NCI-H345 (cell line): ENCODE measurements at places on chromosomes 16 and 17.

DNA sequence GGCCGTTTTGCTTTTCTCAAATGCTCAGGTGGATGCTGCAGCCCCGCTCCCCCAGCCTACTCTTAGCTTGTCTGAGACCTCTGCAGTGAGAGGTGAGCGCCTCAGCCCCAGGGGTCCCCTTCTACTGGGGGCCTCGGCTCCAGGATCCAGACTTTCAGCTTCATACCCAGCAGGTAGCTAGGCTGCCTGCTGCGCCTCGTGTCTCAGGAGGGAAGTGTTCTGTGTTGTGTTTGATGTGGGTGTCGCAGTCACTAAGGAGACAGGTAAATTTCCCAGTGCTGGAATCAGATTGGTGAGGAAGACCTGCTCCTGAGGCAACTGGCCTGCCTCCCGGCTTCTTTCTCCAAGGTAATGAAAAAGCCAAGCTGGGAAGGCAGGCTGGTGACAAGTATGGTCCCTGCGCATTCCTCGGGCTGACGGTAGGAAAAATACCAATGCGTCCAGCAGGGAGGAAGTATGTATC is 604.0 kb upstream of the SALL1 start:
- DNase-seq, result no peak

DNA sequence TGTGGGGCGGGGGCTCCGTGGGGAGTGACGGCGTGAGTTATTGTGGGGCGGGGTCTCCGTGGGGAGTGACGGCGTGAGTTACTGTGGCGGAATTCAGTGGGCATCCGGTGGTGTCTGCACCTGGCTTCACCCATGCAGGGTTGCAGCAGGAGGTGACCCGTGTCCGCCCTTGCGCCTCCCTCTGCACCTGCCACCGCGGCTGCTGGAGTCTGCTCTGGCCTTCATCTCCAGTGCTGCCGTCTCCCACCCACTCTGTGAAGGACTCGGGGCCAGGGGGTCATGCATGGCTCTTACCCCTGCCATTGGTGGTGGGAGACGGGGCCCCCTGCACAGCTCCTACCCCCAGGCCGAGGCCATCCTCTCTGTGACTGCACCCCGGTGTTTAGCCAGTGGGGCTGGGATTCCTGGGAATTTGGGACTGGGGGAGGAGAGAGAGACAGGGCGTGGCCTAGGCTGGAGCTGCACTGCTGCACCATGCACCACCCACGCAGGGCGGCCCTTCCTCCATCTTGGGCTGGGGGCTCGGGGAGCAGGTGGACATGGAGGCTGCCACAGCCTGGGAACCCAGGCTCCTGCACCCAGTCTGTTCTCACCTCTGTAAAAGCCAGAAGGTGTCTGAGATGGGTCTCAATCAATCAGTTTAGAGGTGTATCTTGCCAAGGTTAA is 1.3 kb upstream of the PABPN1L start:
- no peak for DNase-seq

DNA sequence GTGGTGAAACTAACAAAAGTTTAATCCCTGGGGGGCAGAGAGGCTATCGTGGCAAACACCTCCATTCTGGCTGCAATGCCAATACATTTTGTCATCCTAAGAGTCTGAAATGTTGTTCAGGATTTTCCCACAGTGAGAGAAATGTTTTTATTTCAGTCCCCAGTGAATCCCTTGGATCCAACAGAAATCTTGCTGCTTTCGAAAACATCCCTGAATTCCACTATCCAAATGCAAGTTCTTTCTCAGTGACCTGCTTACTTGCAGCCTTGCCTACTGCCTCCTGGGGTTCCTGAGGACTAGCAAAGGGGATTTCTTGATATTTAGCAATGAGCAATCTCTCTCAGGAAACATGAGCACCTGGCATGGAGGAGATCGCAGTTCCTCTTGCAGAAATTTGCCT is 202.1 kb upstream of the IRX3 start:
- no peak for DNase-seq

- DNase-seq, result no peak
These were observed 70.1 kb upstream of the MPHOSPH6 start for GRCh38 chr16:82240111-82240510.

DNA sequence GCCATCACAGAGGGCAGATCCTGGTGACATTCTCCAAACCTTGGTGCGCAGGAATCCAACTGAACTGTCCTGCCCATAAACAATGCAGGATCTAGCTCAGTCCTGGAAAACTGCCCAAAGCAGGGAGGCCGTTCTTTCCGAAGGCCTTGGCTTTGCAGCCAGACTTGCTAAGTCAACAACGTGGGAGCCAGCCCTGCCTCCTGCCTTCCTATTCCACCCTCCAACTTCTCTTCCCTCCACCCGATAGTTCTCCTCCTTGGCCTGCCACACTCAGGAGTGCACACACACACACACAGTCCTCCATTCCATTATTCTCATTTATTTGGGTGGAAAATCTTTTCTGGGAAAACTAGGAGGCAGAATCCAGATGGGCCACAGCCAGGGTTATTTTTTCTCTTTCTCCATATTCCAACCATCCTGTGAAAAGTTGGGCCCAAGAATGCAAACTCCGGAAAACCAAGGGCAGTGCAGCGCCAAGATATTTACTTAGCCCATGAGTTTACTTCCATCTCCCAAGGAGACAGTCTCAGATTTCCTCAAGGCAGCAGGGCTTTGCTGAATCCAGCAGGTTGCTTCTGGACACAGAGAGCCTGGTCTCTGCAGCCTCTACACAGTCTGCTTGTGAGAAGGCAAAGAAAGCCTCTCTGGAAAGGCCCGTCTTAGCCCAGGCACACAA is 15.8 kb downstream of the COPRS start:
- DNase-seq, result no peak

- no peak for DNase-seq
These were observed 26.9 kb upstream of the FAM20A start for GRCh38 chr17:68627956-68628575.

- no peak for DNase-seq
These were observed 33.5 kb downstream of the GRB2 start for GRCh38 chr17:75371981-75372380.

DNA sequence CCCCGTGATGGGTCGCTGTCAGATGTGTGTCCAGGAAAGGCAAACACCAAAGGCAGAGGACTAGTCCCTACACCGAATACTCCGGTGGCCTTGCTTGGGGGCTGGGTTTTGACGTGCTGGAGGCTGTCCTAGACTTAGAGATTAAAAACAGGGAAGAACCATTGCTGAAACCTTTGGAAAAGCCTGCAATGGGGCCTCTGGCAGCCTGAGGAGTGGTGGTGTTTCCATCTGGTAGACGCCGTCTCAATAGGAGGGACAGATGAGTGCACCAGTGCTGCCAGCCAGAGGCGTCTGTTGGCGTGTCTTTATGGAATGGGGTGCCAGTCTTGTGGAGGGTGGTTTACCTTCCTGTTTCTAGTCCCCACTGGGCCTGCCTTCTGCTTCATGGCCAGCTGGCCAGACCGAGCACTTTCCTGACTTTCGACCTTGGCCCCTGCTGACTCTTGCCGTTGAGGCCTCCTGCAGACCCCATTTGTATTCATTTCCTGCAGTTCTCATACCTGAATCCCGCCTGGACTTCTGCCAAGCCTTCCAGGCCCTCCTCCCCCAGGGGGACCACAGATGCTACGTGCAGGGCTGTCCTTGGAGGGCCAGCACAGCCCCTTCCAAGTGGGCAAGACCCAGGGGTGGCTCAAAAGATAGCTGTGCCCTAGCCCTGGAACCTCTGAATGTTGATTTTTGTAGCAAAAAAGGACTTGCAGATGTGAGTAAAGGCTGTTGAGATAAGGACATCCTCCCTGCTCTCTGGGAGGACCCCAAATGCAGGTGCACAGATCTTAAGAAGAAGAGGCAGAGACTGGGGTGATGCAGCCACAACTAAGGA is 1.9 kb upstream of the DNASE1 start:
- DNase-seq, result no peak

- no peak for DNase-seq
These were observed 13.6 kb upstream of the CCL8 start for GRCh38 chr17:34305606-34306005.

DNA sequence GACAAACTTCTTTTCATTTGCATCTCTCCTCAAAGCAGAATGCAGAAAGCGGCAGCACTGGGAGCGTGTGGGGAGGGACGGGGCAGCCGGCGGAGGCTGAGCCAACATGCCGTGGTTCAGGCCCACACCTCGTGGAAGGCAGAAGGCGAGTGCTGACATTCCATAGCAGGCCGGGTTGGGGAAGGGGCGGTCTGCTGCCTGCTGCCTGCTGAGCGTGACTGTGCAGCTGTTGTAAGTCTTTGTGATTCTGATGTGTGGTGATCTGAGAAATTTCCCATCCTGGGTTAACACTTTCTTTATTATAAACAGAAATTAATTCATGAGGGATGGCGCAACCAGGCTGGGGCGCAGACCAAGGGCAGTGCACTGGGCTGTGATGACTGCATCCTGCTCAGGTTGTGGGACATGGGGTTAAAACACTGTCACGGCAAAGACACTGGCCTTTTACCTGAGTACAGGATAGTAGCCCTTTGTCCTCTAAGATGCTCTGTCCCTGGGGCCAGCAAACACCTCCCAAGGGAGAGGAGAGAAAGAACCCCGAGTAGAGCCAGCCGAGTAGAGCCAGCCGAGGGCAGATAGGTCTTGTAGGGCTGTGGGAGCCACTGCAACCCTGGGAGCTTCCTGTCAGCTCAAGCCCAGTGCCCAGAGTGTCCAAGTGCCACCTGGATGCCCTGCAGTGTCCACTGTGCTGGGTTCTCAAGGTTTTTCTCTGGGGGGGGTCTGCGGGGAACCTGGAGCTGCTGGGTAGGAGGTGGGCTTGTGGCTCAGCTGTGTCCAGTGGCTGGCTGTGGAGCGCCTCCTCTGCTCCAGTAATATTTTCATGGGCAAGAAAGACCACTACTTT is 8.8 kb upstream of the DNASE1 start:
- DNase-seq, result no peak

- DNase-seq, result peak; percentile 79
These were observed at the start of gene KRTAP3-1 for GRCh38 chr17:41008811-41009210. Gene KRTAP3-1 (minus strand): TSS chr17:41009128. CDS start chr17:41009074, 54 bp downstream.

DNA sequence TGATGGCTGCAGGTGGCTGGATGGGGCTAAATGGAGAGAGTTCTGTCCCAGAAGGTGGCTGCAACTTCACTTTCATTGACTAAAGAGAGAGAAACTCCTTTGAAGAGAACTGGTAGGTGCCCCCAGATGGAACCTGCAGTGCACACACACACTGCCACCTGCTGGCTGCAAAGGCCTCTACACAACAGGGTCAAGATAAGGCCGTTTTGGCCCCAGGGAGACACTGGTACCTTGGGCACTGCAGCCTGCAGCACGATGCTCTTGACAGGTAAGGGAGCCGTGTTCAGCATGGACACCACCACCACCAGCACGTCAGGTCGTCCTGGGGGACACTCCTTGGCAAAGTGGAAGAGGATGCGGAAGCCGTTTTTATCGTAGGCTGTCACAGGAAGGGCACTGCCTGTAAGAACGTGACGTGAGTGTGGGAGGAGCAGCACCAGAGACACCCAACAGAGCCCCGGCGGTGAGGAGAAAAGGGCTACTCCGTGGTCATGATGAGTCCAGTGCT is 22.7 kb downstream of the GGA3 start:
- peak; percentile 54 for DNase-seq

DNA sequence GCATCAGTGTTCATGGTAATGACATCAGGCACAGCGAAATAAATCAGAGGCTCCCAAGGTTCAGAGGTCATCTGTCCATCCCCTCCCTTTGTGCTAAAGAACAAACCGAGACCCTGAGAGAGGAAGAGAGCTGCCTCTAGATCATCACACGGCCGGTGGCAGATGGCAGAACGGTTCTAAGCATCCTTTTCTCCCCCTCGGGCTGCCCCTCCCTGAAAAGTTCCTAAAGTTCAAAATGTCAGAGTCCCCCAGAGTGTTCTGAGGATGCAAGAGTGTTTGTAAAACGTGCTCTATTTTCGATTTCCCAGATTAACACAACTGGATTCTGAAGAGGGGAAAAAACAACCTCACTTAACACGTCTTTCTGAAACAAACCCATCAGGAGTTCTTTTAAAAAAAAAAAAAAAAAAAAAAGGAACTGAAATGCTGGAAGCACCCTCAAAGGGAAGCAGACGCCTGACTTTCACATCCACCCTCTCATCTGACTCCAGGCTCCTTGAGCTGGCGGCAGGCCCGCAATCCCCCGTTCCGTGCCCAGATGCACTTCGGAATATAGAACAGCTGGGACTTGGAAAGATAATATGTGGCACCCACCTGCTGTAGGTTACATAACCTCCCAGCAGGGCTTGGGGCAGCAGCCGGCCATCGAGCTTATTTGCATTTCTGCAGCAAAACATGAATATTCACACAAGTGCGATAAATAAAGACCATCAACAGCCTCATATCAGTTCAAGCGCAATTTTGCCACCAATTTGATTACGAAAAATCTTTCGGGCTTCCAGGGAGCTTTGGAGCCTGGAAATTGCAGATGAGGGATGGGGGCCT is 115.5 kb upstream of the SMURF2 start:
- peak; percentile 56 for DNase-seq

DNA sequence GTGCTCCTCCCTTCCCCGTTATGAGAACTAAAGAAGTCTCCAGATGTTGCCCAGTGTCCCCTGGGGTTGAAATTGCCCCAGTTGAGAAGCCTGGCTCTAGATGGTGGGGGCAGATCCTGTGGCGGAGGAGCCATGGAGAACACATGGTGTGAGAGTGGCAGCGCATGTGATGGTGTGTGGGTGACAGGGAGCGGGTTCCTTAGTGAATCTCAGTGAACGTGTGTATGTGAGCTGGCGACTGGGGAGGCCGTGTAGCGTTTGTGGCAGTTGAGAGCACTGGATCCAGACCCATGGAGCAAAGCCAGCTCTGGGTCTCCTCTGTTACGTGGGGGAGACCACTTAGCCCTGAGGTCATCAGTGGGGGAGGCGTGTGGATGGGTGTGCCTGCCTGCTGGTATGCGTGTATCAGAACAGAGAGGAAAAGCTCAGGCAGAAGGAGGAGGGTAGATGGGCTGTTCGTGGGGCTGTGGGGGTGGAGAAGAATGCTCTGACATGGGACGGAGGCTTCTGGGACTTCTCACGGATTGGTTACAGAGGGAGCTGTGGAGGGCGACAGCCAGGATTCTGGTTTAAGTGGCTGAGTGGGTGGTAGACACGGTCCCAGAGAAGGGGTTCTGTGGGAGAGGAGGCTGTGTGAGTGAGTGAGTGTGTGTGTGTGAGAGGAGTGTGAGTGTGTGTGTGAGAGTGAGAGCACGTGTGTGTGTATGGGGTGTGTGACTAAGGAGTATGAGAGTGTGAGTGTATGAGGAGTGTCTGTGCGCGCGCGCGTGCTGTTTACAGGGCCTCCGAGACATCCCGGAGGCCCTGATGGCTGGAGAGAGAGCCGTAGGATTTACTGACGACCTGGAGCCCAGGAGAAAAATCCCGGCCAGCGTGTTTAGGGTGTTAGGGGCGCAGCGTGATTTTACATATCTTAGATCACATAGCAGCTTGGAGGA is 193.8 kb downstream of the SNX29 start:
- DNase-seq, result no peak

- no peak for DNase-seq
These were observed 79.5 kb downstream of the WIPI1 start for GRCh38 chr17:68377771-68378267.

- no peak for DNase-seq
These were observed 17.6 kb downstream of the CD300A start for GRCh38 chr17:74484066-74484465.

GRCh38 chr16:12721841-12722421 is 81.8 kb downstream of the CPPED1 start:
- no peak for DNase-seq
